ENCODE measurements at places on chromosomes 7 and 10.

- peak; percentile 74 for DNase-seq
These were observed 68.0 kb upstream of the PPP1R3C start for GRCh38 chr10:91700788-91701444.

GRCh38 chr10:99769706-99770105 lies 12.7 kb upstream of the ABCC2 start:
- DNase-seq, result no peak

DNA sequence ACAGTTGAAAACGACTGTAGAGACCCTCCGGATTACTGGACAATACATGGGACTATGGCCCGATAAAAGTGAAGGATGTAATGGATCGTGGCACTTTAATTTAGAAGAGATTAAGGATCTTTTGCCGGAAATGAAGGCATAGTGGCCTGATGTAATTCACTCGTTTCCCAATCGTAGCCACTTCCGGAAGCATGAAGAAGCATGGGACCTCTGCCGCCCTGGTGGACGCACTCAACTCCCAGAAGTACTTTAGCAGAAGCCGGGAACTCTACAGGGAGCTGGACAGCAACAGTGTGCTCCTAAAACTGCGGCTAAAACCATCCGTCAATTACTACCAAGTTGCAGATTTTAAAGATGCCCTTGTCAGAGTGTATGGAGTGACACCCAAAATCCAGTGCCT lies 59.6 kb upstream of the NUPR2 start:
- DNase-seq, result no peak

DNA sequence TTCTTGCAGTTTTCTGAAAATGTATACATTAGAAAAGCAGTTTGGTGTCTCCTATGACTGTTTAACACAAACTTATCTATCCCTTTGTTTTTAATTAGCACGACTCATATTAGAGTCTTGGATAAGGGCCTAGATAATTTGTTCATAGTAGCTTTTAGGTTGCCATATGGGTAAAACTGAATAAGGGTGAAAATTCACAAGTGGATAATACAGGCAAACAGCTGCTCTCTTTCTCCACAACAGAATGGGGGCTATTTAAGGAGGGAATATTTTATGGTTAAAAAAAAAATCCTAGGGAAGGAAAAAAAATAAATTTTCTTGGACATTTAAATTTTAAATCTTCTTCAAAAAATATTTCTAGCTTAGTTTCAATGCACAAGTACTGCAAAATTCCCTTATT lies 1416.1 kb downstream of the GATA3 start:
- DNase-seq, result peak; percentile 49

- no peak for DNase-seq
These were observed 25.1 kb upstream of the AKAP9 start for GRCh38 chr7:91915401-91916050.

- DNase-seq, result no peak
These were observed 481 bp upstream of the NPM3 start for GRCh38 chr10:101783736-101784118.

GRCh38 chr7:131605280-131605878 lies 49.0 kb upstream of the PODXL start:
- DNase-seq, result no peak

DNA sequence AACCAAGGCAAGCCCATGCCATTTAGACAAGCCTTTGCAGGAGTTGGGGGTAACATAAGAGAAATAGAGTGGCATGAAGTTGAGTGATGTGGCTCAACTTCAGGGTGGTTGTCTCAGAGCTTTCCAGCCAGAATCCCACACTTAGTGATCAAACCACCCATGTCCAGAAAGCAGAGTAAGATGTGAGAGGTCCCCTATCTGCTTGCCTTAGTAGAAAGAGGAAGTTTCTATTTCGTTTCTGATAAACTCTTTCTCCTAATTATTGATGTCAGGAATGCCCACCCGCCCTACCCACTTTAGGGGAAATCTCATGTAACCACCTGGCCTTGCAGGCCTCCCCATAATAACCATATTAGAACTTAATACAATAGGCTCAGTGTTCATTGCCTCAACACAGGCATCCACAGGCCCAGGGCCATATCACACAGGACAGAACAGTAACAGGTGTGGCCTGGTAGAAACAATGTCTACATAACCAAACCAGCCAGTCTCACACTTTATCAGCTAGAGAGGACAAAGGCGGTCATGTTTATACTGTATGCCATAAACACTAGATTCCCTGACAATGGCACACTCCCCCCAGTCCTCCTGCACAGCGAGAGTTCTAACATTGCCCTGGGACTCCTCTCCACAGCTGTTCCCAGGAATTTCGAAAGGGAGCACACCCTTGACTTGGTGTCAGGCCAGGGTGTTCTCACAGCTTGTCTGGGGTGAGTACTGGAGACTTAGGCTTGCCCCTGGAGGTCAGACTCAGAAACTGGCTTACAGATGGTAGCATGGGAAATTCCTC lies 364.4 kb downstream of the CXCL12 start:
- DNase-seq, result no peak

- DNase-seq, result no peak
These were observed 1199.1 kb upstream of the SORCS1 start for GRCh38 chr10:108363576-108363975.

DNA sequence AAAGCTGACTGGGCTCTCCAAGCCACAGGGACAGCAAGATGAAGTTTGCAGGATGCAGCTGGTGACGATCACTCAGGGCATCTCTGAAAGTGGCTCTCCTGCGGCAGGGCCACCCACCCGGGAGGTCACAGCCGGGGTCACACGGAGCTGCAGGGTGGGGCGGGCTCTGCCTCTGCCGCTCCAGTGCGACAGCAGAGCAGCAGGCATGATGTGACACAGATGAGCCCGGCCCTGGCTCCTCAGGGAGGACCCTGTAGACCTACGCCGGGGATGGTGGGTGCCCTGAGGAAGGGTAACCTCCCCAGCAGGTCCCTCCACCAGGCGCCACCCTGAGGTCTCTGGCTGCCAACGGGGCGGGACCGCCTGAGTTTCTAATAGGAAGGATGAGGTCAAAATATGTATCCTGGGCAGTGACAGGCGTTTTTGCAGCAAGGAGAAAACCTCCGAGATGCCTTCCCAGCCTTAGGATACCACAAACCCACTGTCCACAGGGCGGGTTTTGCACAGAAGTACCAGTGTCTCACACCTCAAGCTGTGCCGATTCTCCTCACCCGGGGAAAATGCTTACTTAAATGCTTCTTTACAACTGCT lies 114.8 kb upstream of the DIP2C start:
- DNase-seq, result no peak

- no peak for DNase-seq
These were observed 5.5 kb downstream of the GSTO1 start for GRCh38 chr10:104259999-104260774.

GRCh38 chr7:73891178-73891885 lies 30.4 kb downstream of the TMEM270 start:
- no peak for DNase-seq

DNA sequence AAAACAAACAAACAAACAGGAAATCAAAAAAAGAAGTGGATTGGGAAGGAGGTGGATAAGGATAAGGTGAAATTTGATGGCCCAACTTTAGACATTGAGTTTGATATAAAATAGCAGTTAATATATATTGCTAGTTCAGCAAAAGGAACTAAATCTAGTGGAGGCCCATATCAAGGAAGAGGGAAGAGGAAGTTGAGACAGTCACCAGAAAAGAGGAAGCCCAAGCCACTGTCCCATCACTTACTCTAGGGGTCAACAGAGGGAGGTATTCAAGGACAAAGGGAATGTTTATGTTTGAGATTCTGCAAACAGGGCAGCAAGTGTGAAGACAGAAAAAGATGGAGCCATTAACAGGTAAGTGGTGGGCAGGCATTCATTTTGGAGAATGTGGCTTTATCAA lies 3.7 kb downstream of the LAMTOR4 start:
- DNase-seq, result no peak

DNA sequence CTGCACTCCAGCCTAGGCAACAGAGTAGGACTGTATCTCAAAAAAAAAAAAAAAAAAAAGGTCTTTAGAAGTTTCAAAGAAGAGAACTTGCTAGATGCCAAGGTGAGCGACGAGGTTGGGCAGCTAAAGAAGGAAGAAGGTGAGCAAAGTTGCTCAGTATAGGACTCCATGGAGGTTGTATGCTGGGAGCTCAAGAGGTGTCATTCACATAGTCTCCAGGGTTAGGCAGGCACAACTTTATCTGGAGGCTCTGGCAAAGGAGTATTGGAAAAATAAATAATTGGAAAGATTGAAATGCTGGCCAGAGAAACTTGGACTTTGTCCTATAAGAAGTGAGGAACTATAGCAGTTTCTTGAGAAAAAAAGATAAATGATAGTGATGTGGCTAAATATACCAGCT lies 74.5 kb downstream of the NRF1 start:
- no peak for DNase-seq

DNA sequence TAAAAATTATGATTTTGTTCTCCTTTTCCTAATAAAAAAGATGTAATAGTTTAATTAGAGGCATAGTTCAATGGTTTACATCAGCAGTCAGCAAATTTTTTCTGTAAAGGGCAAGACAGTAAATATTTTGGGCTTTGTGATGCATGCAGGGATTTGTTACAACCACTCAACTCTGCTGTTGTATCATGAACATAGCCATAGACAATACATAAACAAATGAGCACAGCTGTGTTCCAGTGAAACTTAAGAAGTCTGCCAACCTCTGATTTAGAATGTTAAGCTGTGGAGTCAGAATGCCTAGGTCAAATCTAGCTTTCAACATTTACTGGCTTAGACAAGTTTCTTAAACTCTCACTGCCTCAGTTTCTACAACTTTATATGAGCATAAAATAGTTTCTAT lies 31.6 kb downstream of the ASZ1 start:
- no peak for DNase-seq

DNA sequence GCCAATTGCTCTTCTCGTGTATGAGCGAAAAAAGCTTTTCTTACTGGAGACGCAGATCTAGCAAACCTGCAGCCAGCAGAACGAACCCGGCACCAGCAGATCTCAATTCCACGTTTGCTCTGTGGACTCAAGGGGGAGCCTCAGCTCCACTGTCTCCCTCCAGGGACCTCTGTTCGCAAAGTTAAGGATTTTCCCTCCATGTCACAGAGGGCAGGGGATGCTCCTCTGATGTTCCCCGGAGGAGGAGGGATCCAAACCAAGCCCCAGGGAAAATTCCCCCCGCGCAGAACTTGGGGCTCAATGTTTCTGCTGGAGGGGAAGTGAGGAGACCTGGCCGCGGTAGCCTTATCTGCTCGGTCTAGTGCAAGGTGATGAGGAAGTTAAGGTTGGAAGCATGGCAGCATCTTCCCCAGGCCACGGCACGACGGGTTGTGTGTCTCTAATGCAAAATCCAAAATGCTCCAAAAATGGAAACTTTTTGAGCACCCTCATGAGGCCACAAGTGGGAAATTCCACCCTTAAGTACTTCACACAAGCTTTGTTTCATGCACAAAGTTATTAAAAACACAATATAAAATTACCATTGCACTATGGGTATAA lies 9.0 kb downstream of the IQCE start:
- DNase-seq, result no peak
